ENCODE measurements at places on chromosomes 11 and 22. TPM values are rescaled to one million over a fixed set of nuclear protein-coding genes. Genes with fewer than 3 reads are reported as not detected.

UNC93B1 gene
- total RNA-seq: 85.4 TPM

NRIP3 gene
- 13.7 TPM for total RNA-seq

RIMBP3C gene
- 0.34 TPM for total RNA-seq

POGLUT3 gene
- total RNA-seq: 29.8 TPM

ARFGAP3 gene
- 29.6 TPM for total RNA-seq

PGA3 gene
- total RNA-seq: not detected

CHRNA10 gene
- 0.62 TPM for total RNA-seq
